Karpas-422 (cell line): ENCODE measurements at places on chromosomes 1 and 21. TPM values are rescaled to one million over a fixed set of nuclear protein-coding genes. Genes with fewer than 3 reads are reported as not detected.

The FNDC10 gene
- 0.14 TPM in 1 of 2 replicates, not detected in the other for total RNA-seq

The TRIM17 gene
- 0.29 TPM in 1 of 2 replicates, not detected in the other for total RNA-seq

The CENPL gene
- total RNA-seq: 15.5 and 29.3 TPM in 2 replicates

The PLPPR4 gene
- not detected in 2 replicates for total RNA-seq

The PLA2G2A gene
- not detected in 2 replicates for total RNA-seq

The TNFRSF25 gene
- total RNA-seq: 0.58 TPM in 1 of 2 replicates, not detected in the other

DNA sequence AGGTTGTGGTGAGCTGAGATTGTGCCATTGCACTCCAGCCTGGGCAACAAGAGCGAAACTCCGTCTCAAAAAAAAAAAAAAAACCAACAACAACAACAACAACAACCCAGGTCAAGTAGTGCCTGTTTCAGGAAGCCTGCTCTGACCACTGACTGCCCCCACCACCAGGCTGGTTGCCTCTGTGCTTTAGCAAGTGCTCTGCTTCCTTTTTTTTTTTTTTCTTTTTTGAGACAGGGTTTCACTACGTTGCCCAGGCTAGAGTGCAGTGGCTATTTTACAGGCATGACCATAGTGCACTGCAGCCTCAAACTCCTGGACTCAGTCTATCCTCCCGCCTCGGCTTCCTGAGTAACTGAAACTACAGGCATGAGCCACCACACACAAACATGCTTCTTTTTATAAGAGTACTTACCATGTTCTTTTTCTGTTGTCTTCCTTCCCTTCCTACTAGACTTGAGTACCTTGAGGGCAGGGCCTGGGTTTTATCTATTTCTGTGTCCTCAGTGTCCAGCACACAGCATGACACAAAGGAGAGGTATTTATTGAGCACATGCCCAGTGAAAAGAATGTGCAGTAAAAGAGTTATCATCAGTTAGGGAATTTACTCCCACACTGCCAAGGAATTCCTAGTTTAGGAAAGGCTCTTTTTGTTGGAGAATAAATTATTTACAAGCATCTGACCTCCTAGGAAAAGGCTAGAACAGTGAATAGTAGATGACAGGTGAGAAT lies 9.9 kb upstream of the COA7 start:
- H3K36me3 ChIP-seq: no peaks in the 10 kb centered on the region
- H3K4me3 ChIP-seq: no peak overlapping the region
- no peak for DNase-seq
- H3K4me1 ChIP-seq: peaks cover 5% of the 10 kb centered on the region

GRCh38 chr1:97903626-97904025 lies 17.2 kb downstream of the DPYD start:
- H3K27me3 ChIP-seq: no peaks in the 10 kb centered on the region
- H3K4me1 ChIP-seq: peaks cover 29% of the 10 kb centered on the region
- H3K4me3 ChIP-seq: no peak overlapping the region
- H3K27ac ChIP-seq: no peak overlapping the region
- H3K36me3 ChIP-seq: peaks cover 10% of the 10 kb centered on the region

GRCh38 chr1:51442616-51443015 lies 76.5 kb downstream of the EPS15 start:
- H3K4me1 ChIP-seq: peaks cover 47% of the 10 kb centered on the region
- no peak overlapping the region for H3K4me3 ChIP-seq
